ENCODE measurements at places on chromosomes 7 and 10. TPM values are rescaled to one million over a fixed set of nuclear protein-coding genes. Genes with fewer than 3 reads are reported as not detected.

DNA sequence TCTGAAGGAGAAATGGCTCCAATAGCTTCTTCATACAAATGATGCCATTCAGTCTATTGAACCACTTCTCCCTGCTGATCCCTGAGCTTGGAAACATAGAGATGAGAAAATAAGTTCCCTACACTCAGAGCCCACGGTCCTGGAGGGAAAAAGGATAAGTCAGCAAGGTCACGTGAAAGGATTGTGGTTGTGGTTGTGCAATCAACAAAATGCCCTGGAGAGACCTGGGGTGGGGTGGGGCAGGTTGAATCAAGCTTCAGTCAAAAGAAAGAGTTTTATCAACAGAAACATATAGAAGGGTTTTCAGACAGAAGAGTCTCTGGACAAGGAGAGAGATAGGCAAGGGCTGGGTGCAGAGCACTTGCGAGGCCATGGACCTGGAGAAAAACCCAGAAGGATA lies 30.1 kb downstream of the C10orf90 start:
- H3K27me3 ChIP-seq: no peaks in the 10 kb centered on the region
- no peaks in the 10 kb centered on the region for H3K4me1 ChIP-seq
- no peak overlapping the region for H3K27ac ChIP-seq
- DNase-seq: no peak
- no peak overlapping the region for H3K4me3 ChIP-seq
- no peaks in the 10 kb centered on the region for H3K36me3 ChIP-seq

The GRID2IP gene
- polyA plus RNA-seq: 0.73 TPM

The RTKN2 gene
- polyA plus RNA-seq: 11.7 TPM

DNA sequence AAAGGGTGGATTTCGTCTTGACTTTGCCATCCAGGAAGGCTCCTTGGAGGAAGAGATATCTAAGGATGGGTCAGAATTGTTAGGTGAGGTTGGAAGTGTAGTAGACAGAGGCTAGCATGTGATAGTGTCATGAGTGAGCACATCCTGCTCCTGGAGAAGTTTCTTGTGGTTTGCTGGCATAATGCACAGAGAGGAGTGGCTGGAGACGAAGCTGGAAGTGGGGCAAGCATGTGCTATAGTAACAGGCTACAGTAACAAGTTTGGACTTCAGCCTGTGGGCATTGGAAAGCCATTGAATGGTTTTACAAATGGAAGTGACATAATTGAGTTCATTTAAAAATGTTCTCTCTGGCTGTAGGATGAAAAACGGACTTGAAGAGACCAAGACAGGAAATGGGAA lies 175.6 kb upstream of the VWC2 start:
- no peak for DNase-seq
- H3K4me3 ChIP-seq: no peak overlapping the region

DNA sequence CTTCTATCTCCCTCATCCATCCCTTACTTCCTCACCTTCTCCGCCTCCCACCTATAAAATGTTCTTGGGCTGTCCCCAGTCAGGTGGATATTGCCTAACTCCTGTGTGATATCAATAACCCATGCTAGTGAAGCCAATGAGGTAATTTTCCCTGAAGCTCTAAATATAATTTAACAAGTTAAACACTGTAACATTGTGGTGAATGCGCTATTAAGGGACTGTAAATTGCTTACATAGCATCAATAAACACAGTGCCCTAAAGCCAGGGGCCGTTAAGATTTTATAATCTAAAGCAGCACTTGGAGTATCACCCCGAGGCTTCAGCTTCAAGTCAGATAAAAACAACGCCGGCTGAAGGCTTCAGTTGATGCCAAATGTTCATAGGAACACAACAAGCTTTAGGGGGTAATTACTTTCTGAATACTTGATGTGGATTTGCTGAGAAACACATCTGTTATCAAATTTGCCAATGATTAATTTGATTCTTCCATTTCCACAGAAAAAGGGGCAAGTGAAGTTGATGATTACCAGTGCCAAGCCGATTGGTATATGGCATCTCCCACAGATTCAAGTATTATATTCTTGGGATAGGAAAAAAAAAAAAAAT lies 138.4 kb downstream of the CREB5 start:
- H3K36me3 ChIP-seq: peaks cover 5% of the 10 kb centered on the region
- no peaks in the 10 kb centered on the region for H3K27me3 ChIP-seq
- H3K4me1 ChIP-seq: no peaks in the 10 kb centered on the region
- H3K27ac ChIP-seq: no peak overlapping the region

DNA sequence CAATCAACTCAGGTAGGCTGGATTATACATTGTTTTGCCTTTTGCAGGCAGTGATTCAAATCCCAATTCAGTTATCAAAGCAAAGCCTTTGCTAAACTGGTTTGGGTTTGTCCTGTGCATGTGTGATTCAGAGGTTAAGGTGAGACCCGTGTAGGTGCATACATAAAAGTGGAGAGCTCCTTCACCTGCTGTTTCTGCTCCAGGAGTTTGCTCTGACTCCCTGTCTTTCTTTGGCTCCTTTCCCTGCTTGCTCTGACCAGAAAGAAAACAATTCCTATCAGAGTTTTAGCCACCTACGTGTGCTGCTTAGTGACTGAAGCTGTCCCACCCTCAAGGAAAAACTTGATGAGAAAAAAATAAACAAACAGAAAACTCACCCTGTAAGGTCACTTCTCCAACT lies 101.1 kb downstream of the TPST1 start:
- no peaks in the 10 kb centered on the region for H3K27me3 ChIP-seq
- DNase-seq: no peak
- H3K36me3 ChIP-seq: no peaks in the 10 kb centered on the region
- H3K4me1 ChIP-seq: peaks cover 20% of the 10 kb centered on the region
- H3K27ac ChIP-seq: no peak overlapping the region

The HOXA2 gene
- polyA plus RNA-seq: not detected

The LRIT1 gene
- not detected for polyA plus RNA-seq

The RNF148 gene
- not detected for polyA plus RNA-seq

The APBB1IP gene
- polyA plus RNA-seq: 0.07 TPM

GRCh38 chr7:18770154-18770811 lies 274.7 kb downstream of the HDAC9 start:
- H3K27me3 ChIP-seq: no peaks in the 10 kb centered on the region
- no peak overlapping the region for H3K4me3 ChIP-seq
- no peak for DNase-seq
- no peaks in the 10 kb centered on the region for H3K4me1 ChIP-seq

DNA sequence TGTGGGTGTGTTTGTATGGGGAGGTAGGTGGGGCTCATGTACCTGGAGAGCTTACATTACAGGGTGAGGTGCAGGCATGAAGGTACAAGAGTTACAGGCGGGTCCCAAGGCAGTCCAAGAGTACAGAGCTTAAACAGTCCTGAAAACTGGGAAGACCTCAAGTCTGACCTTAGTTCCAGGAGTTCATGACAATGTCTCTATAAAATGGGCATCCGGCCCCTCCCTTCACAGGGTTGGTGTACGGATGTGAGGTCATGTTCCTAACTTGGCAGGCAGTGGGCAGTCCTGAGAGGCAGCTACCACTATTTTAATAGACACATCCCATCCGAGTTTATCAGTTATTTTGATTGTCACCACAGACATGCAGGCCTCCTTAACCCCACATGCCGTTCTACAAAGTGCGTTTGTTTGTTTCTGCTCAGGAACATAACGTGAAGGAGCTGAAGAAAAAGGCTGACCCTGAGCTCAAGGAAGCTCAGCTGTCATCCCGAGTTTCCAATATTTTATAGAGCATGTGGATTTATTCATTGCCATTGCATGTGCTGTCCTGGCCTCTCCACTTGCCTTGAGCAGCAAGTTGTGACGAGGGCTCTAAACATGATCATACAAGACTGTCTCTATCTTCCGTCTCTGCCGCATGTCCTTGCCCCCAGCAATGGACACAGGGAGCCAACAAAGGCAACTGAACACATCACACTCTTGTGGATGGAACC lies 647.5 kb upstream of the IGFBP3 start:
- no peaks in the 10 kb centered on the region for H3K36me3 ChIP-seq
- no peak for DNase-seq
- H3K27me3 ChIP-seq: no peaks in the 10 kb centered on the region
- H3K27ac ChIP-seq: no peak overlapping the region
- no peak overlapping the region for H3K4me3 ChIP-seq

- H3K4me1 ChIP-seq: peaks cover 19% of the 10 kb centered on the region
- peaks cover 13% of the 10 kb centered on the region for H3K36me3 ChIP-seq
- no peak for DNase-seq
Observed at GRCh38 chr10:84156768-84157167, 16.8 kb upstream of the GPR15LG start.

DNA sequence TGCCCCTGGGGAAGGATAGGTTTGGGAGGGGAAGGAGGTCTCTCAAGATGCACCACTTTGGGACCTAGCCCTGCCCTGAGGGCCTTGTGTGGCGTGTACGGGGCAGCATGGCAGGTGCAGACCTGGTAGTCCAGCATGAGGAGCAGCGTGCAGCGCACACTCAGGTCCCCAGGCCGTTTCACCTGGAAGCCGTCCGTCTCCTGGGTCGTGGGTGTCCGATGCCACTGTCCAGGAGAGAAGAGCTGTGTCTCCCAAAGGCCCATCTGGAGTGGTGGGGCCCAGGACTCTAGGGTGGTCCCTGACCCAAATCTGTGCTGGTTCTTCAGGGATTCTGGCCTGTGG lies 6.8 kb downstream of the SMARCD3 start:
- DNase-seq: no peak
- no peaks in the 10 kb centered on the region for H3K36me3 ChIP-seq
- H3K4me3 ChIP-seq: no peak overlapping the region
- peaks cover 25% of the 10 kb centered on the region for H3K4me1 ChIP-seq
- peaks cover 28% of the 10 kb centered on the region for H3K27me3 ChIP-seq

All from GM23338 (cell line).